HepG2 (cell line): ENCODE measurements at places on chromosomes 11 and 22.

DNA sequence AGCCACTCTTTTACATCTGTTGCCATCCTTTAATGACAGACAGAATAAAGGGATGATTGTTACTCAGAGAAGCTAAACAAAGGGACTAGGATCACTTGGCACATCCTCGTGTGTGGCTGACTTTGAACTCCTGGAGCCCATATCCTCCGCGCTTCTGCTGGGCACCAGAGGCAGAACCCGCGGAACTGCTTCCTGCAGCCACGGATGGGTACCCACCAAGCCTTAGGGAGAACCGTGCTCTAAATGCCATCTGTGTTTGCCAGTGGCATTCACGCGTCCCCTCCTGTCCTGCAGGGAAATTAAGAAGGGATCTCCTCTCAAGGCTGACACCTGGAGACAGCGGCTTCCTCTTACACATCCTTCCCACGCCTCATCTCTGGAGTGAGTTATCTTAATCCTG lies 294.4 kb downstream of the NTM start:
- no peak for DNase-seq

DNA sequence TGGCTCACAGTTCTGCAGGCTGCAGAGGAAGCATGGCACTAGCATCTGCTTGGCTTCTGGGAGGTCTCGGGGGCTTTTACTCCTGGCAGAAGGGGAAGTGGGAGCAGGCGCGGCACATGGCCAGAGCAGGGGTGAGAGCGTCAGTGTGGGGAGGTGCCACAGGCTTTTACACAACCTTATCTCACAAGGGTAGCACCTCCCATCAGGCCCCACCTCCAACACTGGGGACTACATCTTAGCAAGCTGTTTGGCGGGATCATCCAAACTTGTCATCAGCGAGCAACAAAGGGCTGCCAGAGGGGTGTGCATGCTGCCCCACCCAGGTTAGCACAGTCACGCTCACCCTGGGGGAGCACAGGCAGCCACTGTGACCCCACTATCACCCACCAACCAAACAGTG lies 18.9 kb upstream of the YPEL1 start:
- DNase-seq = no peak

DNA sequence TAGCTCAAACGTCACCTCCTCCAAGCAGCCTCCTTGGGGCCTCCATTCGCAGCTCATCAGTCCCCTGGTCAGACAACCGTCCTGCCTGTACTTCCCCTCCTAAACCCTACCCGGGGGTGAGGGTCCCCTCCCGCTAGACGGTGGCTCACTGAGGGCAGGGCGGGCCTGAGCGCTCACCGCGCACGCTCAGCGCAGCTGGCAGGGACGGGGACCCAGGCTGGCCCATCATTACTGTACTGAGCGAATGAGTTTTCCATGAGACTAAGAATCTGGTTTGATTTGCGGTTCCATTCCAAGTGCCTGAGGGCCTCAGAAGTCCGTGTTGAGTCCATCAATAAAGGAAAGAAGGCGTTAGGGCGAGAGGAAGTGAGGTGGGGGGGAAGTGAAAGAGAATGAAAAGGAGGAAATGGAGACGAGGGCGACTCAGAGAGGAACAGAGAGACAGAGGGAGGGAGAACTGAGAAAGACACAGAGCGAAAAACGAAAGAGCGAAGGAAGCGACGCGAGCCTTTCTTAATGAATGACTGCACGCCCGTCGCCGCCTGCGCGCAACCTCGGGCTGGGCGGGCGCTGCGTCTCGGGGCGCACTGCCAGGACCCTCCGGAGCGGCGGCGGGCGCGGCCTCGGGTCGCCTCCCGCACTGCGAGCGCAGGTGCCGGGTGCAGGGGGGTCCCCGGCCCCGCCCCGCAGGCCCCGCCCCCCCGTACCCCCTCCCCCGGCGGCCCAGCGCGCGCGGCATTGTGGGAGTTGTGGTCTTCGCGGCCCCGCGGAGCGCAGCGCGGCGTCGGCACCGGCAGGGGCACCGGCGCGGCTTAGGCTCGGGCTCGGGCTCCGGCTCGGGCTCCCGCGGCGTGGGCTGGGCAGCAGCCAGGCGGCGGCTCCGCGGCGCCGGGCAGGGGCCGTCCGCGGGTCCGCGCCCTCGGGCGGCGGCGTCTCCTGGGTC lies at the start of gene ASPHD2:
TSS of gene ASPHD2 (plus strand) at position 746 of the 943 bp plus-strand sequence. CDS start 4,356 bp downstream, outside the sequence.
- no peak for DNase-seq

GRCh38 chr22:20089226-20089976 lies 9.4 kb downstream of the DGCR8 start:
- DNase-seq = no peak

DNA sequence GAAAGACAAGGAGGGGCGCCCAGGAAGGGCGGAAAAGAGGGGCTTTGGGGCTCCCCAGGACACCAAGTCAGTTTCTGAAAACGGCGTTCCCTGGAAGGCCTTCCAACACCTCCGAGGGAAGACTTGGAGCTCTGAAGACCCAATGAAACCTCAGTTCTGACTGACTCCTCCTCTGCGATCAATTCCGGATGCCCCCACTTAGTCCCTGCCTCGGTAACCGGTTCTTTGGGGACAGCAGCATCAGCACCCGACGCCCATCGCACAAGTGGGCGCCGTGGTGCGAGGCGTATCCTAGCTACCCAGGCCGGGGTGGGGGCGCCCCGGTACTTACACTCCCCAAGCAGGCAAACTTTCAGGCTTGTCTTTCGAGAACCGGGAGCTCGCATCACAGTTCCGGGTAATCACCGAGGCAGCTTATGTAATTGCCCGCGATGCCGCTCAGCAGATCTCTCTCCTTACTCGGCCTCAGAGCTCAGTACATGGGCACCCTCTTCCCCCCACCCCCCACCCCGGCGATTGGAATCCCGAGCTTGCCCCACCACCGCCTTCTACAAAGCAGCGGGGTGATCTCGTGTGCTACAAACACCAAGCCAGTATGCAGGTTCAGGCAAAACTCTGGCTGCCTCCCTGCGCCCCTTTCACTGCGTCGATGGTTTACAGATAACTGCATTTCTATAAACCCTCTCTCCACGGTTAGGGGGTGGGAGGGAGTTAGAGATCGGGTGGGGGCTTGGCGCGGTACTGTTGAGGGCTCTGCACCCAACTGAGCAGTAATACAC lies 2.0 kb downstream of the TENM4 start:
- no peak for DNase-seq

DNA sequence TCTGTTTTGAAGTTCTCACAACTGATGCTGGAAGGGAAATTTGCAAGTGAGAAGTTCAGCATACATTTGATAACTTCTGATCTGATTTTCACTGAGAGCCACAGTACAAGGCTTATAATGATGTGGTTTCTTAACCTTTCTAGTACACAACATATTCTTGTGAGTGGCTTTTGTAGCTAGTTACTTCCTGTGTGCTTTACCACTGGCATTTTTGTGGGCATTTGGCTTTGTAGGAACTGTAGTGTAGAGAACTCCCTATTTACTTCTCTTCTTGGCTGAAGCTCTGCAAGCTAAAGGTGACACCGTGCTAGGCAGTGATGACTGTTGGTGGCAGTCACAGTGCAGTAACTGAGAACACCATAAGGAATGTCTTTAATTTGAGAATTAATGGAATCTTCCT lies 14.9 kb downstream of the USP47 start:
- no peak for DNase-seq

GRCh38 chr11:132904607-132905006 lies 627.7 kb downstream of the OPCML start:
- DNase-seq = no peak

GRCh38 chr11:57164317-57164716 lies 17.4 kb upstream of the LRRC55 start:
- no peak for DNase-seq

DNA sequence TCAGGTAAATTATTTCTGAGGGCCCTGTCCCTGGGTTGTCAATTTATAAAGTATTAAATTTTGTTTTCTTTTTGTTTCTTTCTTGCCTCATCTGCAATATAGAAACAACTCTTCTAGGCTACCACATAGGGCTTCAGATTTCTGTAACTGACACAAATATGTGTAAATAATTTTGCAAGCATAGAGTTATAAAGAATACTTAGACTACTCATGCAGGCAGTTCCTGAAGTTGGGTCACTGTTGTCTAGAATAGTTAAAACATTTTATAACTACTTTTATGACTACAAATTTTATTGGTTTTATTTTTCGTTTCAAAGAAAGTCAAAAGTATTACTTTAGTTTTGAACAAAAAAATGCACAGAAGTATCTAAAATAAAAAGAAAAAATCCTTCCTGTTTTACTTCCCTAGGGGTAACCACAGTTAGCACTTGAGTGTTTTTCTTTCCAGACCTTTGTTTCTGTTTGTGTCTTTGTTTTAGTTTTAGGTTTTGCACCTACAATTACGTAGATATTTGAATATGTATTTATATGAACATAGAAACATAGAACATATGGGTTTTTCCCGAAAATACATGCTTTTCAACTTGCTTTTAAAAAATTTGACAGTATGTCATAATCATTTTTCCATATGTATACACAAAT lies 12.4 kb upstream of the TMEM123 start:
- DNase-seq = no peak

- no peak for DNase-seq
These were observed 4.8 kb downstream of the RTL6 start for GRCh38 chr22:44493206-44493605.

DNA sequence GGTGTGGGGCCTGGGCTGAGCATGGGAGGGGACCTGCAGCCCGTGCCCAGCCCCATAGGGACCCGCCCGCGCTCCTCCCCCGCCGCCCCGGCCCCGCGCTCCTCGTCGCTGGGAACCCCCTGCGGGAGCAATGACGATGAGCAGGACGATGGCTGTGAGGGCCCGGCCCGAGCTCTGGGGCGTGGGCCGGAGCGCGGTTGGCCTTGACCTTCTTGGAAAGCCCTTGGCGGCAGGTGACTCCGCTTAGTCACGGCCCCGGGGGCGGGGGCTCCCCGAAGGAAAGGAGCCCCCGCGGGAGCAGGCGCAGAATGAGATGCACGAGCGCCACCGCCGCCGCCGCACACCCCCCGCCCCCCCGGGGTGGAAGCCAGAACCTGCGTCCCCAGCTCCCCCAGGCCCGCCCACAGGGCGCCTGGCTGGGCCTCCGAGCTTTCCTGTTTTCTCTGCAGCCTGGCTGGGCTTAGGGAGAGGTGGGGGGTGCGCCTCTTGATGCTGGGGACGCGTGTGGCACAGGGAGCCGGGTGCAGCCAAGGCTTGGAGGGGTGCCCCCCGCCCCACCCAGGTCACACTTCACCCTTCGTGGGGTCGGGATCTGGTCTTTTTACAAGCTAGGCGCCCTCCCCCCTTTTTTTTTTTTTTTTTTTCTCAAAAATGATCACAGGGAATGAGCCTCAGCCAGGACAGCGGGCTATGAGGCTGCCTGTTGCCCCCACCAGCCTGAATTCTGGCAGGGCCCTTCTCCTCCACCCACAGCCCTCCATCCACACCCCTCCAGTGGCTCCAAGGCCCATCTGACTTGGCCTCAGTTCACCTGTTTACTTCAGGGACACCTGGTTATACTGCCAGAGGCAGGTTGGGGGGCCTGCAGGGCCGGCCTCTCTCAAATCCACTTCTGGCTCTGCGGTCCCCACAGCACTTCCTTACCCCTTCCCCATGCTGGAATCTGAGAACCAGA lies 17.9 kb downstream of the CRELD2 start:
- DNase-seq = peak; percentile 93

DNA sequence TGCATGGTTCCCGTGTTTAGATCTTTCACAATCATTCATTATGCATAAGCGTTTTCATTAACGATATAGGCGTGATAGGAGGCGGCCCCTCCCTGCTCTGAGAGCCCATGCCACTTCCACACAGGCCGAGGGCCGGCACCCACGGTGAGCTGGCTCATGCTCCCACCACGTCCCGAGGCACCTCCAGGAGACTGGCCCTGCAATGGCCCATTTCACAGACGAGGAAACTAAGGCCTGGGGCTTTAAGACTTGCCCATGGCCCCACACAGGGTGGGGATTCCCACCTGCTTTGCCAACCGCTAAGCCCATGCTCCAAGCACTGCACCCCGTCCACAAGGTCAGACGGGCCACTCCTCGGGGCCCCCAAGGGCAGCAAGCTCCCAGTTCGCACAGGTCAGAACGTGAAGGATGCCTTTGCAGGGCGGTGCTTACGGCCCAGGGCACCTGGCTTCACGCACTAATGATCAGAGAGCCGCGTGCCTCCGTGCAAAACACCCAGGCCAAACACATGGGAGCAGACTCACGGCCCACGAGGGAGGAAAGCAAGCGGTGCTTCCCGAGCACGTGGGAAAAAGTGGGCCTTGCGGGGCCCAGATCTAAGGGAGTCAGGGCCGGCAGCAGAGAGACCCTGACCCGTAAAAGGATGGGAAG lies 8.3 kb downstream of the OSBPL5 start:
- no peak for DNase-seq

- DNase-seq = no peak
These were observed 6.8 kb upstream of the ALX4 start for GRCh38 chr11:44316659-44317240.

- DNase-seq = no peak
These were observed 34.6 kb downstream of the PRDM10 start for GRCh38 chr11:129967996-129968395.

DNA sequence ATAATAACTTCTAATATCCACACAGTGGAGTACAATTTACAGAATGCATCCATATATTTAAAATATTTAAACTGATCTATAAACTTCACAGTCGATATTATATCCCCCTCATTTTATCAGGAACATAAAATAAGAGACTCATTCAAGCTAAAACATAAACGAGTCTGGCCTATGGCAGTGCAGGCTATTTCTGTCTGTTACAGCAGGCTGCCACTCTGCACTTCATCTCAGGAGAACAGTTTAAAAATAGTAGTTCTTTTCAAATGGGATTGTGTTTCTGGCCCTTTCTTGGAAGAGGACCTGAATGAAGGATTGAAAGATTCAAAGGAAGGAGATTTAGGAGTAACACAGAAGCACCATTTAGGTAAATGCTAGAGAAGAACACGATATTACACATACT lies 915.7 kb downstream of the NTM start:
- DNase-seq = no peak

DNA sequence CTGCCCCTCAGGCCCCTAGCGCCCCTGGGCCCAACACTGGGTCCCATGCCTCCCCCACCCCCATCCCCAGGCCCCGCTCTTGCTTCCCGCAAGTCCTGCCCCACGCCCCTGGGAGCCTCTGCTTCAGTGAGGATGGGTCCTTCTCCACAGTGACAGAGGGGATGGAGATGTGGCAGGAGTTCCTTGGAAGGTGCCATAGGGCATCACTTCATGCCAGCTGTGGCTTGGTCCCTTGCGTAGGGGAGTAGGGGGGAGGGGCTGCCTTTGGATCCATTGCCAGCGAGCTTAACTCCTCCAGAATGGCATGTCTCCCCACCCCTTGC lies 9.5 kb upstream of the TBC1D22A start:
- no peak for DNase-seq
